RWPE1 (cell line): ENCODE measurements at places on chromosomes 2 and 18.

DNA sequence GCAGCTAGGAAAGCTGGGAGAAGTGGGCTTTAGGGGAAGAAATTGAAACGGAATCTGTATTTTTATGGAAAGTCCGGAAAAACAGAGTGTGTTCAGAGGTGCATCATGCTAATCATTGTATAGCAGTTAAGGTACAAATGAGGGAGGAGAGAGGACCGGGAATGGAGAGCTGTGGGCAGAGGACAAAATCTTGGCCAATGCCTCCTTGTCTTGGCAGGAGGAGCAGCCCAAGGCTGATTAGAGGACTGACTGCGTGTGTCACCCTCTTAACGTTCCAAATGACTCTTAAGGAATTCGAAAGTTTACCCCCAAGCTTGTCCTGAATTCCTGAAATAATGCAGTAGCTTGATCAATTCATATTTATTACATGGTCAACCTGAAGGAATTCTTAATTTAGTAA is 81.0 kb downstream of the ZNF236 start:
- DNase-seq: no peak

DNA sequence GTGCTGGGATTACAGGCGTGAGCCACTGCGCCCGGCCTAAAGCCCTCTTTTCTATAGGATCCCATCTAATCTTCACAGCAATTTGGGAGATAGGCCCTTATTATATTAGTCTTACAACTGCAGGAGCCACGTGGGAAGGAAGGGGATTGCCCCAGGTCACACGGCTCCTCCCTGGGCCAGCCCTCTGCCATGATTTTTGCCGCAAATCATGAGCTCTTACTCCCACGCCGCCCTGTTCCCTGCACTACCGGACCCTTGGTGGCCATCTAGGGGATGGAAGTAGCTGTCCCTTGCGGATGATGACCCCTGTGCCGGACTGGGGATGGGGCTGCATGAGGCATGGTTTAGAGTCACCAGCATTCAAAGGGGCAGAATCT is 28.4 kb upstream of the PTMA start:
- no peak for DNase-seq

DNA sequence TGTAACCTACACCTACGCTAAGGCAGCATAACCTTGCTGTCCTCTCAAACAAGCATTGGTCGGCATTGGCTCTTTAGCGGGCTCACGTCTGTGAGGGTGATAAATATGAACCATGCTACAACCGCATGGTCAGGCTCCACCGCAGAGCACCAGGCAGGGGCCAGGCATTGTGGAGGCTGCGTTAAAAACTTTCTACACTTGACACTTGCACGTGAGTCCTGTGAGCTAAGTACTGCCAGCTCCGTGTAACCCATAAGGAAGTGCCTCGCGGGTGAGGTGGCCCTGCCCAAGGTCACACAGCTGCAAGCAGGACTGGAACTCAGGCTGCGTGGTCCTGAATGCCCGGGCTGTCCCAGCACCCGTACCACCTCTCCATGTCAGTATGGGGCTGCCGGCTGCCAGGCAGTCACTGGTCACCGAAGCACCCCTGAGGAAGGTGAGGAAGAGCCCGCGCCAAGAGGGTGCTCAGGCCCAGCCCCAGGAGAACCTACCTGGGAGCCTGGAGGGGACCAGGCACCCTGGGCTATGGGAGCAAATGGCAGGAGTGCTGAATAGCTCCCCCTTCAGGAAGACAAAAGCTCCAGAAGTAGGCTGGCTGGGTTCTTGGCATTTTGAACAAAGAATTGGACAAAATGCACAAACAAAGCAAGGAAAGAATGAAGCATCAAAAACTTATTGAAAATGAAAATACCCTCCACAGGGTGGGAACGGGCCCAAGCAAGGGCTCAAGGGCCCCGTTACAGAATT is 271.1 kb upstream of the RAB6C start:
- DNase-seq: no peak

DNA sequence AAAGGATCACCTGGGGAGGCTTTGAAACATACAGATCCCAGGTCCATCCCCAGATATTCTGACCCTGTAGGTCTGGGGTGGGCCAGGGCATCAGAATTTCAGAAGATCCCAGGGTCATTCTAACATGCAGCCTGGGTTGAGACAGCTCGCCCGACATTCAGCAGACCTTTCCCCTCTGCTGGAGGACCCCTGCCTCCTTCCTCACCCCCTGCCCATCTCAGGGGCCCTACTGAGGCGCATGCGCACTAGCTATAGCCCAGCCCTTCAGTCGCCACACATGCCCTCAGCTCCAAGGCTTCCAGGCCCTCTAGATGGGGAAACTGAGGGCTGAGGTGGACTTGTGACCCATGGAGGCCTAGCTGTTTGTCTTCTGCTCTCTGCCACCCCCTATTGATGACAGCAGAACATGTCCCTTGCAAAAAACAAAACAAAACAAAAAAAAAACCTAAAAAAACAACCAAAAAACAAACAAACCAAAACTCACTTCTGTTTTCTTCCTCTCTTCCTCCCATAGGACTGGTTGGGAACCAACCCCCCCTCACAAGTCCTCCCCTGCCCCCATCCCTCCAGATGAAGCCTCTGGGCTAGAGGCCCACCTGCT is 91.3 kb downstream of the ZBTB7C start:
- no peak for DNase-seq

DNA sequence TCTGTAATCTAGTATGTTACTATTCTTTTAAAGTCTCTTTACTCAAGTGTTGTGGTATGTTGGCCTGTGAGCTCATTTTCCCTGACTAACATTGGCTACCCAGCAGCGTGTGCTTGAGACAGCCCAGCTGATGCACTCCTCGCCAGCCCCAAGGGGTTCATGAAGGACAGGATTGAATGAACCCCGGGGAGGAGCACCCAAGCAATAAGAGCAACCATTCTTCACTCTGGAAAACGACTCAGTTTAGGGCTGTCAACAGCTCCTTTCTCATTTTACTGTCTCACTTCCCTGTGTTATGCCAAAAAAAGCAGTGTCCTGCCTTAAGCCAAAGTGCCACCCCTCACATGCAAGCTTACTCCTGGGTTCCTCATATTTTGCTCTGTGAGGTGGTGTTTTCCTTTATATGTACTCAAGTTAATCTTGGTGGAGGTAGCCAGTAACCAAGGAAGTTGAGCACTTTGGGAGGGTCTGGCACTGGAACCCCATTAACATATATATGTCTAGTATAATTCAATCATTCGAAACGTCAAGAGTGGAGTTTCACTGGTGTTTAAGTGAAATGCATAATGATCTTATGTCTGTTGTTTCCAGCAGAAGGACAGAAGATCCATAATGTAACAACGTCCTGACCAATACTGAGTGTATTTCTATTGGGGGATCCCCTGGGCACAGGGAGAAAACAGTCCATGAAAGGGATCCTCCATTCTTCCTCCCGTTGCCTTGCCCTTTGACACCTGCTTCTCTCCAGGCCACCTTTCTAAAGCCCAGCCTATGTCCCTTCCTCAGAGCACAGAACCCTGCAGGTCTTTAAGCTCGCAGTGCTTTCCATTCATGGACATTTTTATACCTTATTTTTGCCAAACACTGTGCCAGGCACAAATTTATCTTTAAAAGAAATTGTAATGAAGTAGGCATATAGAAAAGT is 43.2 kb downstream of the ATIC start:
- DNase-seq: no peak

DNA sequence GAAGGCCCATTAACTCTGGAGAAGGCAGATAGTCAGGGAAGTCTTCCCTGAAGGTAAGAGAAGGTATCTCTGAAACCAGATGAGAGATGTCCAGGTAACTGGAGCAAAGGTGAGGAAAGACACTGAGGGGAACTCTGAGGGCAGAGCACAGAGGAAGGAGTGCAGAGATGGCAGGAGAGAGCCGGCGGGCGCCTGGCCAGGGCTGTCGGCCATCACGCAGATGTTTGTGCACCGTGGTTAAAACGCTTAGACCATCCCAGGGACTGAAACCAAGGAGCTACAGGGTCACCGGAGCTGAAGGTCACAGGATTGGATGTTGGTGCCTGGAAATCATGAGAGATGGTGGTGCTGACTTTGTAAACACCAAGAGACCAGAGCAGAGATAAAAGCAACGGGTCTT is 55.4 kb downstream of the LAMA1 start:
- no peak for DNase-seq

GRCh38 chr2:16185801-16186272 is 245.5 kb downstream of the MYCN start:
- no peak for DNase-seq

DNA sequence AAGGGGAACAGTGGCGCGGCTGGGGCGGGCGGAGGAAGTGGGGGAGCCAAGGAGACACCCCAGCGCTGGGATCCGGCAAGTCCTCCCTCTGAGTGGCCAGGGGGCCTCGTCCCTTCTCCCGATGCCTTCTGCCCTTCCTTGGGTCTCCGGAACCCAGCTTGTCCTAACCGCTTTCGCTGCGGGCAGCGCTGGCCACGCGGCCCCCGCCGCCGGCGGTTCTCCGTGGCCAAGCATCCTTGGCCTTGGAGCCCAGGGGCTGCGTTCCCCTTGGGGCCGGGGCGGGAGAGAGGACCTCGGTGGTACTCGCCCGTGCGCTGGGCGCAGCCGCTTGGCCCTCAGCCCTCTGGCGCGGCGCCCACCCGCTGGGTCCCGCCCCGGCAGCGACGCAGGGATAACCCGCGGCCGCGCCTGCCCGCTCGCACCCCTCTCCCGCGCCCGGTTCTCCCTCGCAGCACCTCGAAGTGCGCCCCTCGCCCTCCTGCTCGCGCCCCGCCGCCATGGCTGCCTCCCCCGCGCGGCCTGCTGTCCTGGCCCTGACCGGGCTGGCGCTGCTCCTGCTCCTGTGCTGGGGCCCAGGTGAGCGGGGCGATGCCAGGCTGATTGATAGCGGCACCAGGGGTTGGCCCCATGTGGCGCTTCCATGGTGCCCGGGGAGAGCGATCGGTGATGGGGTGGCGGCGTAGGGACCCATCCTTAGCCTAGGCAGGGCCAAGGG is 128.7 kb downstream of the UXS1 start:
- DNase-seq: no peak

DNA sequence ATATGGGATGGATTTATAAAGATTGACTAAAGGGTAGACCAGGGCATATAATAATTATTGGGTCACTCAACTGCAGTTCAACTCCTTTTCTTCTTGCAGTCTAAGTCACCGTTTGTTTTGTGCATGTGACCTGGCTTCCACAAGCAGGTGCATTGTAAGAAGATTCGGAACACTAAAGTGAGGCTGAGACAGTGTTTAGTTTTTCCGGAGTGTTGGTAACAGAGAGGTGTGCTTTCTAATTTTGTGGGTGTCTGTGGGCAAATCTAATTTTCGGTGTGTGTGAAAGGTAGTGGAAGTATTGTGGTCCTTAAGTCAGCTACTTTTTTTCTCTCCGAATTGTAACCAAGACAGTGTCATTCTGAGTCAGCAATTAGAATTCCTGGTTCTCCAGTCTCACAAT is 184.5 kb downstream of the CDH19 start:
- no peak for DNase-seq

- DNase-seq: no peak
Observed at GRCh38 chr18:59515147-59515546, 156.1 kb upstream of the LMAN1 start.

GRCh38 chr2:66252109-66252508 is 182.8 kb upstream of the MEIS1 start:
- no peak for DNase-seq

DNA sequence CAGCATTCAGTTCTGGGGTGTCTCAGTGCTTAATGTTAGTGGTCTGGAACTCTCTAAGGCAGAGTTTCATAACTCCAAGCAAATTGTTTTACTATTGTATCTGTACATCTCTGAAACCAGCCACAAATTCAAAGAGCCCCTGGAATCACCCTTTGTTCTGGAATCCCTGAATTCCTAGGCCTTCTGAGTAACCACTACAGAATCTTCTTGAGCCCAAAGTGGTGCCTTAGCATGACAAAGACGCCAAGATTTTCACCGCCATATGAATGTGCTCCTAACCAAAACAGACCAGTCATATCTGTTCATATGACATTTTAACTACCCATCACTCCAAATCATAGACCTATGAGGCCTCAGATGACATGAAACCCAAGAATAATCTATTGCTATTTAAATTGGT is 668.1 kb downstream of the EPHA4 start:
- DNase-seq: no peak

DNA sequence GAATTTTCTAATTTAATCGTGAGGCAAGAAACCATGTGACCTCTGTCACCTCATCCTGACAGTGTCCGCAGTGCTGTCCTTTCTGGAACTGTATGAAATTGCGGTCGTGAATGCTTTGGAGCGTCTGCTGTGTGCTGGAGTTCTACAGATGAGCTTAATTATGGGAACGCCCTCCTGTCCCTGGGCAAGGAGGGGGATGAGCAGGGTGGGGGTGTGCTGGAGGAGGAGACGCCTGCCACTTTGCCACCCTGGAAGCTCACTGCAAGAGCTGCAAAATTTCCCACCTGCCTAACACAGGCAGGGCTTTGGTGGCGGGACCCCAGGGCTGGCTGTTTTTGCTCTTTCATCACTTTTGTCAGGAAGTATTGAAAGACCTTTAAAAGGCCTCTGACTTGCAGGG is 6.5 kb downstream of the LPIN1 start:
- DNase-seq: no peak

GRCh38 chr18:49227441-49228165 is 232.8 kb downstream of the DYM start:
- no peak for DNase-seq

DNA sequence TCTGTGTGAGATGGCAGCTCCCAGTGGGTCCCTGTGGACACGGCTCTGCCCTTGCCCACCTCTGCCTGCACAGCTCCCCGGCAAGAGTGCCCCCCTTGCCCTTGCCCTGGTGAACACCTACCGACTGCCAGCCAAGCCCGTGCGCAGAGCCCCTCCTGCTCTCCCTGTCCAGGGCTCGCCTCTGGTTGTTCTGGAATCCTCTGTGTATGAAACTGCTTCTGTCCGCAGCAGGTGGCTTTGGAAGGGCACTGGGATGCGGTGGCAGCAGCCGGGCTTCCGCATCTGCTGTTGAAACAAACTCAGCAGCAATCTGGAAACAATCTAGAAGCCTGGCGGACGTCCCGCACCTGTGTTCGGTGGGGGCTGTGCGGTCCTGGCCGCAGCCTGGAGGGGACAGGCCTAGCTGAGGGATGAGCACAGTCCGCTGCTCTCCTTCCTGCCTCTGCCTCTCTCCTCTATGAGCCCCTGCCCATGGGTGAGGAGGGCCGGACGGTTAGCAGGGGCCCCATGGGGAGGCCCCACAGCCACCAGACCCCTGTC is 34.0 kb upstream of the KLF11 start:
- DNase-seq: no peak

GRCh38 chr2:181764095-181764963 is 84.0 kb upstream of the NEUROD1 start:
- no peak for DNase-seq

DNA sequence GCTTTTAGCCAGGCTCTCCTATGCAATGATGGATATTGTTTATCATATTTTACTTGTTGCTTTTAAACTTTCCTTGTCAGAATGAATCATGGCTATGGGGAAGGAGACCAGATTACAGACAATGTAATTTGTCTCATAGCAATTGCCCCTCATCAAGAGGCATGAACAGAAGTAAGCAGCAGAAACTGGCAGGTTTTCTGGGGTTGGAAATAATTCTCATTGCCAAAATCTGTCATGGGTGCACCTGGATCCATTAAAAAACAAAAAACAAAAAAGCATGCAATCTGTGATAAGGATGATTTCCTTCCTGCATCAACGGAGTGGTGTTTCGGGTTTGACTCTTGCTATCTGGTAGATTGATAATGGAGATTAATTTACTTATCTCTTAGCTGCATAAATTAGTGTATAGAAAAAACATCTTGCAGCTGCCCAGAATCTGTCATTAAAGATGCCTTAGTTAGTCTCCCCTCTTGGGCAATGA is 419.6 kb downstream of the SOX11 start:
- DNase-seq: no peak
